Trophoblast cell (in vitro differentiated cells and primary cell): ENCODE measurements at places on chromosomes 4 and X.
A peak's percentile ranks its signal among the peaks of the same experiment; 100 is the strongest.

DNA sequence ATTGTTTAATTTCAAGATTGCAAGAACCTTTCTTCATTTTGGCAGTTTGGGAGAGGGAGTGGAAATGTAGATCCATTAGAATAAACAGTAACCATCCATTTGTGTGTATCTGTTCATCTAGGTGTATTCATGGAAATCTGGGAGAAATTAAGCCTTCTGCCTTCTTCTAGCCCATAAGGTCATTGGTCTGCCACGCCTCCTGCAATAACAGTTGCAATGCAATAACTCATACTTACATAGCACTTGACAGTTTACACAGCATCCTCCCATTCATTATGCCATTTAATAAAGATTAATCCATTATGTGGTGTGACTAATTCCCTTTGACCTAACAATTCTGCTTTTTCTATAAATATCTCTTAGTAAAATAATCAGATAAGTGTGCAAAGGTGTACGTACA lies 42.6 kb downstream of the SHROOM4 start:
- no peak overlapping the region for H3K27ac ChIP-seq
- H3K4me3 ChIP-seq, result no peak overlapping the region
- no peaks in the 10 kb centered on the region for H3K27me3 ChIP-seq
- H3K36me3 ChIP-seq, result no peaks in the 10 kb centered on the region
- H3K4me1 ChIP-seq, result peaks cover 9% of the 10 kb centered on the region
- DNase-seq, result no peak

DNA sequence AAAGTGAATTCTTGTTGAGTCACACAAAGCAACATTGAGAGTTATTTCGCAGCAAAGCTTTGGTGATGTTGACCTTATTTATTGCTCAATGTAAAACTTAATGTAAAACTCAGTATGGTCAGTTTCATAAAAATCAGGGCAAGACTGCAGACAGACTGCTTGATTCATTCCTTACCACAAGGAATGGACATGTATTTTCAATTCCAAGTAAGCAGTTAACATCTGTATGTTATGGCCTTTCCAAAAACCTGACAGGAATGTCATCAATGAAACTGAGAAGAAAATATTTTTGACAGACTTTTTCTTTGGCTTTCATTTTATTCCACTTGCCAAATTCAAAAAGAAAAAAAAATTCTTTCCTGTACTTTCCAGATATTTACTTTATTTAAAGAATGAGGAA lies 488.3 kb downstream of the ANKRD50 start:
- no peak overlapping the region for H3K4me3 ChIP-seq
- H3K27me3 ChIP-seq, result no peaks in the 10 kb centered on the region
- no peaks in the 10 kb centered on the region for H3K4me1 ChIP-seq
- no peak overlapping the region for H3K27ac ChIP-seq
- no peak for DNase-seq

DNA sequence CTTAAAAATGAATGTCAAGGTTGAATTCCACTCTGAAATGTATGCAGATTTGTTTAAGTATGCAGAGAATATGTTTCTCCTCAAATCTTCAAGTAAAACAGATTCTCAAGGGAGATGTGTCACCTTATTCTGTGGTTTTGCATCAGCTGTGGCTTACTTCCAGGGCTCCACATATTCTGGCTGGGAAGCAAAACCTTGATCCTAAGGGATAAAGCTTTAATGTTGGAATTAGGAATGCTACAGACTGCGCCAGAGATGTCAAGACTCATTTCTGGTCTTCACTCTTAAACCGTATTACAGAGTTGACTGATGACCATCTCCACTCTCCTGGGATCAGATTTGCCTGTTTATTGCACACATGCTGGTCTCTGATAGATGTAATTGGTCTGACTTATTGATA lies 143.9 kb upstream of the DIPK2B start:
- no peak overlapping the region for H3K4me3 ChIP-seq
- H3K27ac ChIP-seq, result no peak overlapping the region
- no peak for DNase-seq
- H3K36me3 ChIP-seq, result no peaks in the 10 kb centered on the region

GRCh38 chrX:318739-319578 lies at the start of gene GTPBP6:
Gene GTPBP6, minus strand, starts transcription at chrX:318796. Its CDS starts 9 bp downstream, at chrX:318787.
- no peaks in the 10 kb centered on the region for H3K27me3 ChIP-seq
- DNase-seq, result peak; percentile 100
- H3K4me3 ChIP-seq, result peak within 1 kb of the TSS; percentile 99

- H3K4me1 ChIP-seq, result no peaks in the 10 kb centered on the region
- H3K36me3 ChIP-seq, result no peaks in the 10 kb centered on the region
- H3K27me3 ChIP-seq, result no peaks in the 10 kb centered on the region
- DNase-seq, result peak; percentile 46
- H3K27ac ChIP-seq, result no peak overlapping the region
These were observed 2050.7 kb downstream of the ARAP2 start for GRCh38 chr4:34193451-34194154.

GRCh38 chrX:135200297-135200696 lies 29.1 kb upstream of the CT55 start:
- no peak overlapping the region for H3K4me3 ChIP-seq
- no peaks in the 10 kb centered on the region for H3K4me1 ChIP-seq
- no peaks in the 10 kb centered on the region for H3K36me3 ChIP-seq
- no peak for DNase-seq
- H3K27ac ChIP-seq, result no peak overlapping the region
- H3K27me3 ChIP-seq, result no peaks in the 10 kb centered on the region

- no peaks in the 10 kb centered on the region for H3K36me3 ChIP-seq
- no peak for DNase-seq
- no peaks in the 10 kb centered on the region for H3K27me3 ChIP-seq
- no peak overlapping the region for H3K4me3 ChIP-seq
- H3K4me1 ChIP-seq, result no peaks in the 10 kb centered on the region
These were observed 45.6 kb downstream of the SPATA4 start for GRCh38 chr4:176149680-176150355.

DNA sequence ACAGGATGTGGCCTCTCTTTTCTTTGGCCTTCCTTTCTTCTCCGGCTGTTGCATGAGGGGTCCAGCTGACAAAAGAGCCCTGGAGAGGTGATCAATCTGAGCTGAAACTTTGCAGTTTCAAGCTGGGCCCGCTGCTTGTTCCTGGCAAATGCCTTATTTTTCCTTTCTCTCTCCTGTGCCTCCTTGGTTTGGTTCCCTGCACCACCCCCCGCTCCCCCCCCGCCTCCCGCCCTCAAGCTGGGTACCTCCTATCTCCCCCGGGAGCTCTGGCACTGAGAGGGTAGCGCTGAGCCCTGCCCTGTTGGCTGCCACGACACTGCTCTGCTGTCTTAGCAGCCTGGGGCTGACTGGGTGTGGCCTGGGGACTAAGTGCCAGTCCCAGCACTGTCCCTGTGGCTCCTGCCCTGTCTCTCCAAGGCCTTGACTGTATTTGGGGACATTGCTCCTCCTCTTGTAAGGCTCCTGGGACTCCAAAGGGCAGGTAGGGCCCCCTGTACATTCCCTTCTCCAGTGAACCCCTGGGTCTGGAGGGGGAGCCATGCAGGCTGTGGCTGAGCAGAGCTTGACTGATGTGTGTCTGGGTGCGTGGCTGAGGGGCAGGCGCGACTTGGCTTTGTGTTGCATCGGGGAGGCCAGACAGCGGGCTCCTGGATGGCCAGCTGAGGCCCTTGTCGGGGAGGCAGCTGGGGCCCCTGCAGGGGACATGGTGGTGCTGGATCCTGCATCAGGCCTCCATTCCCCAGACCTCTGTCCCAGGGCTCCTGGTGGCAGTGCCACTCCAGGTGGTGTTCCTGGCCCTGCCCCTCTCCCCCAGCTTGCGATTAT lies 1.1 kb downstream of the PLXNA3 start:
- no peaks in the 10 kb centered on the region for H3K27me3 ChIP-seq
- peaks cover 37% of the 10 kb centered on the region for H3K36me3 ChIP-seq
- H3K27ac ChIP-seq, result no peak overlapping the region
- H3K4me1 ChIP-seq, result no peaks in the 10 kb centered on the region
- no peak for DNase-seq

GRCh38 chrX:65644621-65645289 lies 22.7 kb upstream of the MSN start:
- no peaks in the 10 kb centered on the region for H3K27me3 ChIP-seq
- no peak overlapping the region for H3K4me3 ChIP-seq
- no peak for DNase-seq
- no peak overlapping the region for H3K27ac ChIP-seq
- H3K36me3 ChIP-seq, result no peaks in the 10 kb centered on the region
